ENCODE measurements at places on chromosomes 12 and 14. TPM values are rescaled to one million over a fixed set of nuclear protein-coding genes. Genes with fewer than 3 reads are reported as not detected.
A peak's percentile ranks its signal among the peaks of the same experiment; 100 is the strongest.

The MUCL1 gene
- polyA plus RNA-seq, result not detected

The ZNF410 gene
- polyA plus RNA-seq, result 23.4 TPM

The OR6J1 gene
- not detected for polyA plus RNA-seq

The CATSPERB gene
- polyA plus RNA-seq, result 6.0 TPM

The DCAF5 gene
- polyA plus RNA-seq, result 19.9 TPM

The PRKD1 gene
- 3.9 TPM for polyA plus RNA-seq

DNA sequence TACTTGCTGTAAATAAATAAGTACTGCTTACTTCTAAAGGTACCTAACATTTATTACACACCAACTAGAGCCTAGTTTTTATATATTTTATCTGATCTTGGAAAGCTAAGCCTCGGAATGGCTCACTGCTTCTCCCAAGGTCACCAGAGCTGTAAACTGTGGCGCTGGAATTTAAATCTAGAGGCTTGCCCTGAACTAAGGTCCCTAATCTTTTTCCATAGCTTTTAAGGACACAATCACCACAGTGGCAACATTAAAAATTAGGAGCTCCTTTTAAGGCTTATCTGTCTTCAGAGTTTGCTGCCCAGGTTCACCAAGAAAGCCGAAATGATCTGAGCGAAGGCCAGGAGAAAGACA lies 670 bp downstream of the CCNB1IP1 start:
- H3K36me3 ChIP-seq, result no peaks in the 10 kb centered on the region
- H3K27me3 ChIP-seq, result no peaks in the 10 kb centered on the region
- H3K4me1 ChIP-seq, result peaks cover 5% of the 10 kb centered on the region
- H3K4me3 ChIP-seq, result peak overlapping the region; percentile 42
- no peak for DNase-seq

DNA sequence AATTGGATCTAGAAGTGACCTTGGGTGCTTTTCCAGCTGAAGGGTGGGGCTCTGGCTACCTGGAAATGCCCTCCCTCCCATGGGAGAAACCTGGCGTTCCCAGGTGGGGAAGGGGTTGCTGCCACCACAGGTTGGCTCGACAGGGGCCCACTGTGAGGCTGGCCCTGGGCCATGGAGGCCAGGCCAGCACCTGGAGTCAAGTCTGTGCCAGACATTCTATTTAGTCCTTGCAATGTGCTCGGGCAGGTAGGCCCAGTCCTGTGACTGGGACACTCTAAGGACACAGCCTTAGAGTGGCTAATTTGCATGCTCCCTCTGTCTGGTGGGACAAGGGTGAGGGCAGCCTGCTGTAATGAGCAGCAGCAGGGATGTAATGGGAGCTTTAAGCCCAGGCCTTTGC lies 11.9 kb downstream of the VRTN start:
- no peaks in the 10 kb centered on the region for H3K27me3 ChIP-seq
- H3K4me1 ChIP-seq, result peaks cover 10% of the 10 kb centered on the region
- no peak overlapping the region for H3K4me3 ChIP-seq
- no peak overlapping the region for H3K27ac ChIP-seq

DNA sequence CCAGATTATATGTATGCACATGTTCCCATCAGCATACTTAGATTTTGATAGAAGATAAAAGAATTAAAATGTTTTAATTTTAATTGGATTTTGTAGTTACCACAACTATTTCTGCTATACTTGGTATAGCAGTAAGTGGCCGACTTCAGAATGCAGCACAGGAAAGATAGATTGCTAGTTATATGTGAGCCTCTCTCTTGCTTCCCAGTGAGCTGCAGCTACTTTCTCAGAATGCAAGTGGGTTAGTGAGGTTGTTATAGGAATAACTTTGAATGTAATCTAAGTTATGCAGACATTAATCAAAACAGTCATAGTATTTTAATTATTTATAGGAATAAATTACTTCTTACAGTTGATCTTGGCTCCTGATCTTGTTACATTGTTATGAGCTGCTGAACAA lies 240.6 kb downstream of the RAD51B start:
- no peak for DNase-seq
- H3K4me1 ChIP-seq, result no peaks in the 10 kb centered on the region
- no peaks in the 10 kb centered on the region for H3K27me3 ChIP-seq

DNA sequence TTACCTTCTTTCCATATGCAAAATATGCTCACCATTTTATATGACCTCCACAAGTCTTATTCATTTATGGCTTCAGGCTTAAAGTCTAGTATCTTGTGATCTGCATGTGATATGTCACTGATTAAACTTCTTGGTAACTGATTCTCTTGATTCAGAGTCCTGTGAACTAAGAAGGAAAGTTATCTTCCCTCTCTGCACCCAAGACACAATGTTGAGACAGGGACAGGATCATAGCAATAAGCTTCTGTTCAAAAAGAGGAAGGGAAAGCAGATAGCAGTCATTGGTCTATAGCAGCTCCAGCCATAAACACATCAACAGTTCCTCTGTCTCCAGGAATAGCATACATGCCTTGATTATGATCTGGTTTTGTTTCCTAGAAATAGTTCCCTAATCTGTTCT lies 103.1 kb downstream of the UNC79 start:
- no peak overlapping the region for H3K27ac ChIP-seq
- DNase-seq, result no peak
- H3K4me3 ChIP-seq, result no peak overlapping the region

DNA sequence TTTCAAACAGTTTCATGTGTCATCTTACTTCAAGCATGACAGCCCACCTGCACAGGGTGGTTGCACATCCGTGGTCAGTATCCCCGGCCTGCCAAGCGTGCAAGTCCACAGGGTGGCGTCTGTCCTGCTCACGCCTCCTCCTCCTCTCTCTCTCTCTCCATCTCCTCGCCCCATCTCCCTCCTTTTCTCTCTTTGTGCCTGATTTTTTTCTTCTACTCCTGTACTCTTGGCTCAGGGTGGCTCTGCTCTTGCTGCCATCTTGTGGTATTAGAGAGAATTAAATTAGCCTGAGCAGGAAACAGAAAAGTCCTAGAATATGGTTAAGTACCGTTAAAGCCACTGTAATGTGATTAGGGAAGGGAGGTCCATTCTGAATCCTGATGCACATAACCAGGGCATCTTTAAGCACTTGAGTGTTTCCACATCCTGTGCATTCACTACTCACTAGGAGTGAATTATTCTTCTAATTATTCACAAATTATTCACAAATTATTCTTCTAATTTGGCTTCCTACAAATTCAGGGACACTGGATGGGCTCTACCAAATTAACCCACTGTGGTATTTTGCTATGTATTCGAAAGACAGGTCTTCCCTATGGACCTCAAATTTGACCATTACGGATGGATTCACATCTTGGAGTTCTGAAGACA lies 25.5 kb upstream of the DTX1 start:
- no peak for DNase-seq
- no peaks in the 10 kb centered on the region for H3K4me1 ChIP-seq
- H3K27ac ChIP-seq, result no peak overlapping the region
- H3K4me3 ChIP-seq, result no peak overlapping the region

DNA sequence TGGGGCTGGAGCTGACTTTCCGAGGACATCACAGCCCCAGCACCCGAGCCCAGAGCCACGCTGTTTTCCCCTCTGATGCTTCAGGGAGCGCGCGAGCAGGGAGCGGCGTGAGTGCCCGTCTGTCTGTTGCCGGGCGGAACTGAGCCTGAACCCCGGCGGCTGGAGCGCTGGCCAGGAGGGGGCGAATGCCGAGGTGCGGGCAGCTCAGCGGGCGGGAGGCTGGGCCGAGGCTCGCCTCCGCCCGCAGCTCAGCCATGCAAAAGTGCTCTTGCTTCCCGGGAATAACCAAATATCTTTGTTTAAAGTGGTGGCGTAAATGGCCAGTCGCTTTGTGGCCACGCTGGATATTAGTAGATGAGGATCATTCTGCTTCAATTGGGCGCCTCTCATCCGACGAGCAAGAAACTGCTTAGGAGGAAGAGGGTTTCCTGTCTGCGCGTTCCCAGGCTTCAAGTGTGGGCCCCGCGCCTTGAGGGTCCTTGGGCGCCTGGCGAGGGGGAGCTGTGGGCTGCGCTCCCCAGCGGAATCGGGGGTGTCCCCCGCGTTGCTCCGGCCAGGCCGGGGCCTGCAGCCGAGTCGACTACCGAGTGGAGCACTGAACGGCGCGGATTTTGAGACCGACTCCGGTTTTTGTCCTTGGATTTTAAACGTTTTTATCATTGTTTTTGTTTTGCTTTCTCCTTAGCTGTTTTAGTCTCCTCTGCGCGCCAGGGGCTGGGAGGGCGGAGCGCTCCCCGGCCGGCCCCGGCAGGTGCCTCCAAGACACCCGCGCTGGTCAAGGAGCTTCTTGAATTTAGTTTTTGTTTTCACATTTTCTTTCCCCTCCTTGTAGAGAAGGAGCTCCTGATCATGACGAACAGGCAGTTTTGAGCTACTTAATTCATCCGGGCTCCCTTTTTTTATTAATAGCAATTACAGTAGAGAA lies 831 bp upstream of the NKX2-1 start:
- H3K27ac ChIP-seq, result no peak overlapping the region
- no peaks in the 10 kb centered on the region for H3K36me3 ChIP-seq
- no peak for DNase-seq
- peaks cover 12% of the 10 kb centered on the region for H3K4me1 ChIP-seq

DNA sequence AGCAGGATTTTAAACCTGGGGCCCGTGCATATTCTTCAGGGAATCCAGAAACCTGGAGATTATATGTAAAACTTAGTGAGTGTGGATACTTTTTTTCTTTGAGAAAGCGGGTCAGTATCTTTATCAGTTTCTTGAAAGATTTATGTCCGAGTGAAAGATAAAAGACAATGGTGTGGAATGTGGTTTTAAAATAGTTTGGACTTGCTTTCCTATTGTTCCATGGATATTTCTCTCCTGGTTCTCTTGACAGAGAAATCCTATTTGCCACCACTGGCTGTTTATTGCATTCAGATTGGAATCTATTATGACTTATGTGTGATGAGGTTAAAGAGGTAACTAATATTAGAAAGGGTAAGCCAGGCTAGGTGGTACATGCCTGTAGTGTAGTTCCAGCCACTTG lies 27.4 kb downstream of the KTN1 start:
- peaks cover 11% of the 10 kb centered on the region for H3K4me1 ChIP-seq
- DNase-seq, result no peak
- H3K4me3 ChIP-seq, result no peak overlapping the region
- no peak overlapping the region for H3K27ac ChIP-seq

DNA sequence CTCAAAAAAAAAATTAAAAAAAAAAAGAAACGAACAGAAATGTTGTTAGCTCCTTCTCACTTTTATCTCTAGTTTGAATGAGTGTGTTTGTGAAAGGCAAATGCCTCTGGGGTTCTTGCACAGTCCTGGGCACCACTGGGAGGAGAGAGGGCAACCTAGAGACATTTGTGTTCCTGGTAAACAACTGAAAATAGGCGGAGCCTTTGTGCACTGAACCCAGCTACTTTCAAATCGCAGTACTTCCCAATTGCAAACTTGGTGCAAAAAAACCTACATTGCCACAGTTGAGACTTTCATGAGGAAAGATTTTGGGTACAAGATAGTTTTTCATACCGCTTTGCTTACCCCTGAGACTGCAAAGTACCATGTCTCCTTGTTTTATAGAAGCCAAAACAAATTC lies 430.0 kb downstream of the ZFP36L1 start:
- no peaks in the 10 kb centered on the region for H3K36me3 ChIP-seq
- no peak for DNase-seq
- H3K27ac ChIP-seq, result no peak overlapping the region
- H3K4me1 ChIP-seq, result peaks cover 26% of the 10 kb centered on the region
- H3K27me3 ChIP-seq, result no peaks in the 10 kb centered on the region

DNA sequence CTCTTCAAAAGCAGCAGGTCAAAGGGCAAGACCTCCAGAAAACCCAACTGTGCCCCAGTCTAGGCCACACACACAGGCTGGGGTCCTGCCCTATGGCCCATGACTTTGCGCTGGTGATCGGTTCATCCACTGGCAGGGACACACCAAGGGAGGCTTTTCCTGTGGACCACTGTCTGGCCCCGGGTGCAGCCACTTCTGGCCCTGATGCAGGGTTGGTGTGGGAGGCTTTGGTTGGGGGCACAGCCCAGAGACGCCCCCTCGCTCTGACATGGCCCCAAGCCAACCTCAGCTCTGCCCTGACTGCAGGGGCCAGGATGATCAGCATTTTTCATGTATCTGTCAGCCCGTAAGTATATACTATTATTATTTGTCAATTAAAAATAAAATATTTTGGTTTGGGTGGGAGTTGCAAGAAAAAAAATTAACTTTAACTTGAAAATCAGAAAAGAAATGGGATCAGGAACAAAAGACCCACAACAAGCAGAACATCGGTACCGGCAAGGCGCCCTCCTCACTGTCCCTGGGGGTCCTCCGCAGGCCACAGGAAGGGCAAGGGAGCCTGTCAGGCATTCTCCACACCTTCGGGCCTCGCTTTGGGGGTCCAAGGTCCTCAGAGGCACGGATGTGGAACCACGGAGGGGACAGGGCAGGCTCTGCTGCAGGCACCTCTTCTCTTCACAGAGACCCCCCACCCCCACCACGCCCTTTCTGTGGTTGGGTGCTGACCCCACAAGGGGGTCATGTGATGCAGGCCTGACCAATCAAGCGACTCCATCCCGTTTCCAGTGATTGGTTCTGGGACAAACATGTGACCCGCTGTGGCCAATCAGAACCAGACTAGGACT lies 181.5 kb upstream of the SFSWAP start:
- no peaks in the 10 kb centered on the region for H3K27me3 ChIP-seq
- no peaks in the 10 kb centered on the region for H3K36me3 ChIP-seq
- H3K4me3 ChIP-seq, result no peak overlapping the region

- H3K36me3 ChIP-seq, result no peaks in the 10 kb centered on the region
- H3K4me3 ChIP-seq, result no peak overlapping the region
- no peaks in the 10 kb centered on the region for H3K27me3 ChIP-seq
- no peaks in the 10 kb centered on the region for H3K4me1 ChIP-seq
- DNase-seq, result peak; percentile 87
- H3K27ac ChIP-seq, result no peak overlapping the region
Measured at GRCh38 chr14:21014761-21015190, 10.1 kb downstream of the NDRG2 start.

DNA sequence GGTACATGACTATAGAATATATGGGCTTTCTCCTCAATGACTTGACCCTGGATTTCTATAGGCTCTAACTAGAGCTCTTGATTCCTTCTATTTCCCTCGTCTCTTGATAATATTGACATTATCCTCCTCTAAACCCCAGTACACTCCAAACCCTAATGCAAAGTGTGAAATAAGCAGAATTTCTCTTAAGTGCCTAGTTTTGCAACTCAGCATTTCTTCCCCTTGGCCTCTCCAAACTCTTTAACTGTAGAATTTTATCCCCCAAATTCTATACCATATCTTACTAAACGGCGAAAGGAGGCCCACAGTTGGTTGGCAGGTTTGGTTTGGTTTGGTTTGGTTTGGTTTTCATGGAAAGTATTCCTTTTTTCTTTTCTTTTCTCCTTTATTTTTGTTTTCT lies 498.7 kb downstream of the CCER1 start:
- H3K36me3 ChIP-seq, result no peaks in the 10 kb centered on the region
- H3K4me3 ChIP-seq, result no peak overlapping the region
- no peak overlapping the region for H3K27ac ChIP-seq
- no peak for DNase-seq
- H3K27me3 ChIP-seq, result no peaks in the 10 kb centered on the region
- no peaks in the 10 kb centered on the region for H3K4me1 ChIP-seq

DNA sequence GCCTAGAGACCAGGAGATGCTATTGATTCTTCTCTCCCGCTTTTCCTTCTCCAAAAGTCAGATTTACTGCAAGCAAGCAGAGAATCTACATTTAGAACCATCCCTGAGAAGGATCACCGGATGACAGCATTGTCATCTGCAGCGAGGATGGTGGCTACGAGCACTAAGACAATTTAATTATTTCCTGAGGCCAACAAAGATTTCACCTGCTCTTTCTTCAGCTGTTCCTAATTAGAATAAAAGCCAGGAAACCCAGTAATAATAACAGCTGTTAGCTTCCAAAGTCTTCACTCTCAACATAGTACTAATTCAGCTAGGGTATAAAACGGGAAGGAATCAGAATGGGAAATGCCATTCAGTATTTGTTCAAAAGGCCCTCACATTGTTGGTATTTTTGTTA lies 53.3 kb downstream of the TMTC1 start:
- DNase-seq, result no peak
- no peak overlapping the region for H3K4me3 ChIP-seq
- no peaks in the 10 kb centered on the region for H3K27me3 ChIP-seq
- no peak overlapping the region for H3K27ac ChIP-seq
- no peaks in the 10 kb centered on the region for H3K4me1 ChIP-seq
